Chondrocyte (in vitro differentiated cells): ENCODE measurements at places on chromosomes 5 and 9. TPM values are rescaled to one million over a fixed set of nuclear protein-coding genes. Genes with fewer than 3 reads are reported as not detected.

DNA sequence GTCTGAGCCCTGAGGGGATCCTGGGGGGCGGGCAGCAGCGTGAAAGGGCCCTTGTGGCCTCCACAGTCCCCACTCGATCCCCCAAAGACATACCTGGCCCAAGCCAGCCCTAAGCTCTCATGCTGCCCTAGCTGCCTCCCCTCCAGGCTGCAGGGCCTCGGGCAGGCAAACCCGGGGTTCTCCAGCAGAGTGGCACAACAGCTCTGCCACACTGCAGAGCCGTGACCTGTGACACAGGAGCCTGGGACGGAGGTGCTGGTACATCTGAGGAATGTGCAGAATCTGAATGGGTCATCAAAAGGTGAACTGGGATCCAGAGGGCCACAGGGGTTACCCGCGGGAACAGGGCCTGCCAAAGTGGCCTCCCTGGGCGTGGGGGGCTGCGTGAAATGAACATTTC is 163.2 kb downstream of the DAB2IP start:
- H3K4me1 ChIP-seq = no peaks in the 10 kb centered on the region
- H3K36me3 ChIP-seq = no peaks in the 10 kb centered on the region
- no peak overlapping the region for H3K4me3 ChIP-seq
- no peak for DNase-seq

Gene KCNIP1
- total RNA-seq = 7.7 to 12.0 TPM (median 8.7 TPM) in 3 replicates

GRCh38 chr5:38911933-38912332 is 66.1 kb downstream of the OSMR start:
- H3K4me1 ChIP-seq = no peaks in the 10 kb centered on the region
- DNase-seq = no peak

DNA sequence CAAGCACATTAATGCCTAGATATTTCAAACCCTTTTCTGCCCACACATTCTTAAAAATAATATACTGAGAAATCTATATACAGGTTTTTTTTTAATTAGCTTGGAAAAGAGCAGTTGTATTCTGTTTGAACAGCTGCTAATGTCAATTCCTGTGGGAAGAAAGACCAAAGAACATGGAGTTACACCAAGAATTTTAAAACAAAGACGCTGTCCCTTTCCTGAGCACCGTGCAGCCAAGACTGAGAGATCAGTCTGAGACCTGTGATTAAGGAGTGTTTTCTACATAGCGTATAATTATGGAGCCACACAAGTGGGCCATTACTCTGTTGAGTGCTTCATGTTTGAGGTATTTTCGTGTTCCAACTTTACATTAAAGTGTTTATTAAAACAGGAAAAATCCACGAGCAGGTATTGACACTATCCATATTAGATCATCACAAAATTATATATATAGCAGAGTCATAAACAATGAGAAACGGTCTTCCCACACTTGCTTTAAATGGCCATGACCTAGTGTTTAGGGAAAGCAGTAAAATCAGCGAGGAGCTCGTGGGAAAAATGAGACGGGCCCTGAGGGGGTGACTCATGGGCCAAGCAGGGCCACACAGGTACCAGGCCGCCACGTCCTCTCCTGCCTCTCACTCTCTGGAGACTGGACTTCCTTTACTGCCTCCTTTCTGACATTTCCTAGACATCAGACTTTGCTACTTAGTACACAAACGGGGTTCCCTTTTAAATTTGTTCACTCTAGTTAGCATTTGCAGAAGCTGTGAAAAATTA is 153.1 kb upstream of the OTULINL start:
- no peak overlapping the region for H3K4me3 ChIP-seq
- no peaks in the 10 kb centered on the region for H3K27me3 ChIP-seq
- peak overlapping the region; percentile 93 for H3K27ac ChIP-seq
- peaks cover 9% of the 10 kb centered on the region for H3K36me3 ChIP-seq
- peaks cover 95% of the 10 kb centered on the region for H3K4me1 ChIP-seq

Gene SLC45A2
- total RNA-seq = 0.12 to 0.51 TPM in 2 of 3 replicates, not detected in the other

GRCh38 chr5:43304525-43304924 is 8.7 kb downstream of the HMGCS1 start:
- H3K4me1 ChIP-seq = peaks cover 63% of the 10 kb centered on the region
- H3K27ac ChIP-seq = no peak overlapping the region
- no peaks in the 10 kb centered on the region for H3K27me3 ChIP-seq
- DNase-seq = no peak

- H3K4me3 ChIP-seq = no peak overlapping the region
- no peaks in the 10 kb centered on the region for H3K4me1 ChIP-seq
- no peaks in the 10 kb centered on the region for H3K36me3 ChIP-seq
- no peak overlapping the region for H3K27ac ChIP-seq
- no peak for DNase-seq
These were observed 29.8 kb downstream of the SLC24A2 start for GRCh38 chr9:19759066-19759465.

GRCh38 chr5:108059334-108059733 is 322.6 kb downstream of the FBXL17 start:
- H3K4me1 ChIP-seq = no peaks in the 10 kb centered on the region
- no peak overlapping the region for H3K27ac ChIP-seq
- no peaks in the 10 kb centered on the region for H3K36me3 ChIP-seq
- H3K4me3 ChIP-seq = no peak overlapping the region
- DNase-seq = no peak

DNA sequence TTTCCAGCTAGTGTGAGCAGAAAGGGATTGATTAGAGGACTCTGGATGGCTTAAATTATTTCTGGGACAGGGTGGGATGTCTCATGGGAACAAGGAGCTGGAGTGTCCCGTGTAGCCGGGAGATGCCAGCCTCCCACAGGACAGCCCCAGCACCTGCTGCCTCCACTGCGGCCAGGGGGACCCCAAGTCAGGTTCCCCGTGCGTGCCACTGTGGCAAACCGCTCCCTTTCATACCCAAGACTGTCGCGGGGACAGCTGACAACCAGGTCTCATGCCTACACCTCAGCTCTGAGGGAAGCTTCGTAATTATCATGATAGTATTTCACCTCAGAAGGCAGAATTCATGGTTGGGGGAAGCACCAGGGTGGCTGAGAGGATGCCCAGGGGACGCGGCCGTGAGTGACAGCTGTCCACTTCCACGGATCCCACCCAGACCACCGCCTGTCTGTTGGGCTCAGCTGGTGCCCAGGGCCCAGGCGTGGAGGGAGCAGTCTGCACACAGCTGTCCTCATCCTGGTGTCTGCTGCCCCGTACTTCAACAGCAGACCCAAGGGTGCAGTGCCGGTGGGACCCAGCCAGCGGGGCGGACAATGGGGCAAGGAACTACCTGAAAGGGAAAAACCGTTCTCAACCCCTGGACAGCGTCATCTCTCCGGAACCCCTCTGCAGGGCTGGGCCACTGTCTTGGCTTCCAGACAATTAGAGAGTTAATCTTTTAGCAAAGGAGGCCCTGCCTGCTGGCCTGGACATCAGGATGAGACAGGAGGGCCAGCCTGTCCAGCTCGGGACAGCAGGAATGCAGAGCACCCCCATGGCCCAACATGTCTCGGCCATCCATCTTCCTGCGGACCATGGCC is 166.9 kb downstream of the OLFM1 start:
- peaks cover 11% of the 10 kb centered on the region for H3K27me3 ChIP-seq
- H3K36me3 ChIP-seq = no peaks in the 10 kb centered on the region
- no peak overlapping the region for H3K4me3 ChIP-seq
- no peak overlapping the region for H3K27ac ChIP-seq

GRCh38 chr5:160438316-160439204 is 16.9 kb downstream of the PTTG1 start:
- no peaks in the 10 kb centered on the region for H3K36me3 ChIP-seq
- DNase-seq = no peak
- peaks cover 27% of the 10 kb centered on the region for H3K27me3 ChIP-seq
- peaks cover 10% of the 10 kb centered on the region for H3K4me1 ChIP-seq
- H3K27ac ChIP-seq = no peak overlapping the region

- DNase-seq = no peak
- no peaks in the 10 kb centered on the region for H3K27me3 ChIP-seq
- peaks cover 9% of the 10 kb centered on the region for H3K36me3 ChIP-seq
- peaks cover 37% of the 10 kb centered on the region for H3K4me1 ChIP-seq
- H3K27ac ChIP-seq = peak overlapping the region; percentile 8
These were observed 67.3 kb downstream of the SNX30 start for GRCh38 chr9:112817860-112818203.

GRCh38 chr5:164636456-164636855 is 1131.0 kb downstream of the MAT2B start:
- DNase-seq = no peak
- no peaks in the 10 kb centered on the region for H3K27me3 ChIP-seq
- no peak overlapping the region for H3K27ac ChIP-seq
- no peak overlapping the region for H3K4me3 ChIP-seq
- H3K36me3 ChIP-seq = no peaks in the 10 kb centered on the region
- no peaks in the 10 kb centered on the region for H3K4me1 ChIP-seq

DNA sequence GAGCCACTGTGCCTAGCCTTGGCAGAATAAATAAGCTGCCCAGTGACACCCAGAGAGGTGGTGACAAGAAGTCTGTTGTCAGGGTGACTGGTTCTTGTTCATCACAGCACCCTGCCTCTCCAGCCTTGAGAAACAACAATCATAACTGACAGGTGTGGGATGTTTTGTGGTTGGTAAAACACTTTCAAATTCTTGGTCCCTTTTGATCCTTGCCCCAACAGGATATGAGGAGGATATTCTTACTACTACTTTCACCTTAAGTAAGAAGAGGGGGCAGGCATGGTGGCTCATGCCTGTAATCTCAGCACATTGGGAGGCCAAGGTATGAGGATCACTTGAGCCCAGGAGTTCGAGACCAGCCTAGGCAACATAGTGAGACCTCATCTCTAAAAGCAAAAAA is 14.2 kb upstream of the FRRS1L start:
- no peaks in the 10 kb centered on the region for H3K27me3 ChIP-seq
- H3K27ac ChIP-seq = no peak overlapping the region
- no peak for DNase-seq
- H3K36me3 ChIP-seq = no peaks in the 10 kb centered on the region
- H3K4me1 ChIP-seq = no peaks in the 10 kb centered on the region

- peak overlapping the region; percentile 53 for H3K4me3 ChIP-seq
- H3K27me3 ChIP-seq = peaks cover 49% of the 10 kb centered on the region
- no peak for DNase-seq
- H3K4me1 ChIP-seq = peaks cover 15% of the 10 kb centered on the region
- H3K36me3 ChIP-seq = no peaks in the 10 kb centered on the region
These were observed 305.7 kb upstream of the KCNN2 start for GRCh38 chr5:114056185-114056538.

Gene AIF1L
- total RNA-seq = 4.1 to 33.1 TPM (median 30.1 TPM) in 3 replicates

DNA sequence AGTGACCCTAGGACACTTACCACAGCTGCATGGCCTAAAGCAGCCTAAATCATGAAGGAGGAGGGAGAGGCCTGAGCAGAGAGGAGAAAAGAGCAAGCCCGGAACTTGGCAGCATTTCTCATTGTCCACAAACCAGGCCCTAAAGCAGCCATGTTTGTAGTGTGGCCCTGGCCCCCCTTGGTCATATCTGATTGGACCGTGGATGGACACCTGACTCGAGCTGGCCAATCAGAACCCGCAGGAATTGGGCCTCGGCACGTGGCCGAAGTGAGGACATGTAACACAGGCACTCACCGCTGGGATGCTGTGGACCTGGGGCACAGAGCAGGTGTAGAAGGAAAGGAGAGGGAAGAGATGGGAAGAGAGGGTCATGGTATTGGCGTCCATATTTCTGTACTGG is 56.9 kb downstream of the ASS1 start:
- H3K4me3 ChIP-seq = no peak overlapping the region
- no peak for DNase-seq
- no peaks in the 10 kb centered on the region for H3K27me3 ChIP-seq
- H3K36me3 ChIP-seq = peaks cover 22% of the 10 kb centered on the region
- no peaks in the 10 kb centered on the region for H3K4me1 ChIP-seq

- H3K4me1 ChIP-seq = no peaks in the 10 kb centered on the region
- no peak overlapping the region for H3K27ac ChIP-seq
- no peaks in the 10 kb centered on the region for H3K36me3 ChIP-seq
- no peak for DNase-seq
- H3K27me3 ChIP-seq = peaks cover 29% of the 10 kb centered on the region
- H3K4me3 ChIP-seq = no peak overlapping the region
These were observed 5.4 kb upstream of the DOCK8 start for GRCh38 chr9:209143-209758.

DNA sequence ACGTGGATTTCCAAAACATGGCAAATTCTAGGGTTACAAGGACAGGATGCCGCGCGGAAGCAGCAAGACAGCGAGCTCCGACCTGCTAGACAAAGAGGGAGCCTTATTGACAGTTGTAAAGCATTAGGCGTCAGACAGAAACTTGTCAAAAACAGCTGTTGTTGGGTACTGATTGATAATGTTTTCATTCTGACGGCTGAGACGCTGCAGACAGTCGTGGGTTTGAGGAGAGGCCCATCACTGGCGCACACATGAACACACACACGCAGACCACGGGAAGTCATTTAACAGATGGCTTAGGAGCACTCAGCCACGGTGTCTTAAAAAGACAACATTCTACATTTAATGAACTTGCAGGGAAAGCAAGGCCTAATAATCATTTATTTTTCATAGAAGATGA is 324.0 kb downstream of the NDUFS4 start:
- H3K27me3 ChIP-seq = no peaks in the 10 kb centered on the region
- no peak for DNase-seq
- no peaks in the 10 kb centered on the region for H3K36me3 ChIP-seq
- H3K27ac ChIP-seq = no peak overlapping the region

DNA sequence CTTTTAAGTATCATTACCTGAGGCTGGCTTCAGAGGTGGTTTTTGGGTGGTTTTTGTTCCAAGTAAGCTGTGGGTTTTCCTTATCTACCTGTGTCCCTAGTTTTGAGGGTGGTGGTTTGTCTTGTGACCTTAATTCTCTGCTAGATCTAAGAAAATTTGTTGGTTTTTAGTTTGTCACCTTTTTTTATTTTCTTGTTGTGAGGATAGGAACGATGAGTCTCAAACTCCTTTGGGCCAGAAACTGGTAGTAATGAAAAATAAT is 73.3 kb downstream of the KCNN2 start:
- no peak for DNase-seq
- no peak overlapping the region for H3K27ac ChIP-seq
- peaks cover 22% of the 10 kb centered on the region for H3K27me3 ChIP-seq
- H3K4me3 ChIP-seq = no peak overlapping the region
- H3K4me1 ChIP-seq = no peaks in the 10 kb centered on the region

Gene C5orf52
- total RNA-seq = not detected in 3 replicates

Gene PRUNE2
- total RNA-seq = 5.5 to 11.4 TPM (median 10.5 TPM) in 3 replicates

GRCh38 chr5:146722361-146722779 is 156.2 kb downstream of the PPP2R2B start:
- no peak for DNase-seq
- H3K27ac ChIP-seq = peak overlapping the region; percentile 64
- no peaks in the 10 kb centered on the region for H3K36me3 ChIP-seq
- peaks cover 3% of the 10 kb centered on the region for H3K27me3 ChIP-seq

Gene IL13
- total RNA-seq = not detected in 3 replicates
